ENCODE measurements at places on chromosomes 13 and 19. TPM values are rescaled to one million over a fixed set of nuclear protein-coding genes. Genes with fewer than 3 reads are reported as not detected.

DNA sequence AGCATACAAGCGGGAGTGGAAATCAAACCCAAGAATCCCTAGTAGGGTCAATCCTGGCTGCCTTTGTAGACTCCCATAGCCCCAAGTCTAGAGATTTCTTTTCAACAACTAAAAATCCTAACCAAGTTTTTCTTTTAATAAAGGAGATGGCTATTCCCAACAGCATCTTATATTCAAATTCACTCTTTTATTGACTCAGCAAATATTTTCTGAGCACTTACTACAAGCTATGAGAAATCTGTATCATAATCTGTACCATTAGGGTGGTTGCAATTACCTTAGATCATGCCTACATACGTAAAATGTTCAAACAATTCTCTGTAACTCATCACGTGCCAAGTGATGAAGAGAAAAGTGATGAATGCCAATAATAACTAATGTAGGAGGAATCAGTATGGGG lies 54.5 kb downstream of the LNX2 start:
- H3K27me3 ChIP-seq, result no peaks in the 10 kb centered on the region
- H3K36me3 ChIP-seq, result peaks cover 13% of the 10 kb centered on the region
- no peak overlapping the region for H3K27ac ChIP-seq
- peaks cover 18% of the 10 kb centered on the region for H3K4me1 ChIP-seq
- DNase-seq, result no peak
- H3K4me3 ChIP-seq, result no peak overlapping the region

DNA sequence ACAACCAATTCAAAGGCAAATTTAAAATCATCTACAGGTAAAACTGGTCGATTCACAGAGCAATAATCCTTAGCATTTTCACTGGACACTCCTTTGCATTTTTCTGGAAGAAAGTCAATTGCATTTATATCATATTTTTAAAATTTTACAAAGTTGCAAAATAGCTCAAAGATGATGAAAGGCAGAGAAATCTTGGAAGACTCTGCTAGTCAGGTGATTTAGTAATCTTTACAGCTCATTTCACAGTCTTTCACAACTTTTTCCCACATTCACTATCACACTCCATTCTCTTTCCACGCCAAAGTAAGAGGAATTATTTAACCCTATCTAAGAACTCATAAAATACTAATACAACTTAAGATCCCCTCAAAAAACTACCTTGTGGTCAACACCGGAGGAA lies 1063.8 kb downstream of the EFNB2 start:
- no peaks in the 10 kb centered on the region for H3K4me1 ChIP-seq
- H3K27me3 ChIP-seq, result no peaks in the 10 kb centered on the region
- no peak overlapping the region for H3K27ac ChIP-seq
- H3K4me3 ChIP-seq, result no peak overlapping the region

DNA sequence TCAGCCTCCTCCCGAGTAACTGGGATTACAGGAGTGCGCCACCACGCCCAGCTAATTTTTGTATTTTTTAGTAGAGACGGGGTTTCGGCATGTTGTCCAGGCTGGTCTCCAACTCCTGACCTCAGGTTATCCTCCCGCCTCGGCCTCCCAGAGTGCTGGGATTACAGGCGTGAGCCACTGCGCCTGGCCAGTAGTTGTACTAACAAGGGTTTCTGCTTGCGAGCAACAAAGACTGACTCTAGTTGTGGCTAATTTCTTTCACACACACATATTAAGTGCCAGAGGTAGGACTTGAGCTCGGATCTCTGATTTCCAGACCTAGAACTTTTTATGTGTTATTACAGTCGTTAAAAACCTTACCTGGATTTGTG lies 635 bp upstream of the PCCA start:
- H3K36me3 ChIP-seq, result no peaks in the 10 kb centered on the region
- H3K27ac ChIP-seq, result no peak overlapping the region
- peaks cover 28% of the 10 kb centered on the region for H3K4me1 ChIP-seq

DNA sequence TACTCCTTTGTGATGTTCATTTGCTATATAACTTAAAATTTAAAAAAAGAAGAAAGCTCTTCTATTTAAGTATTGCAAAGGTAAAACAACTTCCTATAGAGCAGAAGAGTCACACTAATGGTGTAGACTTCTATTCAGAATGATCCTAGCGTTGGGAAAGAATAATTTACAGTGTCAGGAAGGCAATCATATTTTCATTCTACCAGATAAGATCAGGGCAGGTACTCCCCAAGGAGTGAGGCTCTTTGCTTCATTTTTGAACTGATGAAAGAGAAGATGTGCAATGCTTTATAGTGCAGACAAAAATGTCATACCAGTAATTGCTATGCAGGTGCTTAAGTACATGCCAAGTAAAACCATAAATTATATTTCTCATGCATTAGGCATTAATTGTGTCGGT lies 1193.0 kb downstream of the PCDH9 start:
- no peaks in the 10 kb centered on the region for H3K27me3 ChIP-seq
- no peak overlapping the region for H3K27ac ChIP-seq
- no peak for DNase-seq
- no peaks in the 10 kb centered on the region for H3K36me3 ChIP-seq

- H3K4me1 ChIP-seq, result peaks cover 64% of the 10 kb centered on the region
- H3K27me3 ChIP-seq, result no peaks in the 10 kb centered on the region
- peak overlapping the region; percentile 98 for H3K4me3 ChIP-seq
- DNase-seq, result peak; percentile 88
Observed at GRCh38 chr13:24251525-24251924, 57.9 kb upstream of the C1QTNF9 start.

DNA sequence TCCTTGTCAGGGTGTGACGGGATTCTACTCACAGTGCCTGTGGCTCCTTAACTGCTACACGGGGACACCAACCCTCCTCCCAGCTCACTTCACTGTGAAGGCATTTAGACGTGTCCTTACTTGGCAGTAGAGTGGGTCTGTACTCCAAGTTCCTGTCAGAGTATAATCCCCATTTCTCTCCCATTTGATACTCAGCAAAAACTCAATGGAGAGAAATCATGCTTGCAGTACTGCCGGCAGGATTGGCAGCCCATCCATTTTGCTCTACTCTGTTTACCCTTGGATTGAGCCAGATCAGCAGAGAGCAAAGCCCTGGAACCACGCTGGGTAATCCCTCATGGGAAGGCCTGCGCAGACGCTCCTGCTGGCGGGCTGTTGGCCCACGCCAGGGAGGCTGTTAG lies 28.9 kb downstream of the ARL11 start:
- no peak for DNase-seq
- H3K36me3 ChIP-seq, result no peaks in the 10 kb centered on the region
- H3K27me3 ChIP-seq, result no peaks in the 10 kb centered on the region
- H3K4me3 ChIP-seq, result no peak overlapping the region
- H3K4me1 ChIP-seq, result no peaks in the 10 kb centered on the region

- H3K36me3 ChIP-seq, result no peaks in the 10 kb centered on the region
- peaks cover 32% of the 10 kb centered on the region for H3K4me1 ChIP-seq
- H3K27ac ChIP-seq, result no peak overlapping the region
- peak overlapping the region; percentile 9 for H3K4me3 ChIP-seq
Observed at GRCh38 chr13:78608688-78609463, 5.5 kb upstream of the POU4F1 start.

DNA sequence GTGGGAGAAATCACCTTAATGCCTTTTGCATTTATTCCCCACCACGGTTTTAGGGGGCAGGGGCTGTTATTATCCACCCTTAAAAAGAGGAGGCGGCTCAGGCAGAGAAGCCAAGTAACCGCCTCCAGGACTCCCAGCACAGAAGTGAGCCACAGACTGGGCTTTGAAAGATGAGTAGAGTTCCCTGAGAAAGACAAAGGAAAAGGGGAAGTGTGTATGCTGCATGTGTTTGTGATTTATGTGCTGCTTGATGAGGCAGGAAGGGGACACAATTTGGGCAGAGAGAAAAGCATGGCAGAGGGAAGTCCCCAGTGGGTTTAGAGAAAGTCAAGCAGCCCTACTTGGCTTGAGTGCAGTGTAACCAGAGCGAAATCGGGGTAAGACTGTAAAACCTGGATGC lies 85.0 kb downstream of the DOCK9 start:
- H3K27me3 ChIP-seq, result no peaks in the 10 kb centered on the region
- no peaks in the 10 kb centered on the region for H3K4me1 ChIP-seq
- H3K27ac ChIP-seq, result no peak overlapping the region
- no peak for DNase-seq

GRCh38 chr19:29120466-29120865 lies 92.5 kb downstream of the UQCRFS1 start:
- H3K4me1 ChIP-seq, result no peaks in the 10 kb centered on the region
- no peaks in the 10 kb centered on the region for H3K27me3 ChIP-seq
- no peaks in the 10 kb centered on the region for H3K36me3 ChIP-seq
- DNase-seq, result no peak

- no peak overlapping the region for H3K4me3 ChIP-seq
- no peak overlapping the region for H3K27ac ChIP-seq
- H3K4me1 ChIP-seq, result peaks cover 19% of the 10 kb centered on the region
Observed at GRCh38 chr19:584240-585001, 5.3 kb upstream of the HCN2 start.

DNA sequence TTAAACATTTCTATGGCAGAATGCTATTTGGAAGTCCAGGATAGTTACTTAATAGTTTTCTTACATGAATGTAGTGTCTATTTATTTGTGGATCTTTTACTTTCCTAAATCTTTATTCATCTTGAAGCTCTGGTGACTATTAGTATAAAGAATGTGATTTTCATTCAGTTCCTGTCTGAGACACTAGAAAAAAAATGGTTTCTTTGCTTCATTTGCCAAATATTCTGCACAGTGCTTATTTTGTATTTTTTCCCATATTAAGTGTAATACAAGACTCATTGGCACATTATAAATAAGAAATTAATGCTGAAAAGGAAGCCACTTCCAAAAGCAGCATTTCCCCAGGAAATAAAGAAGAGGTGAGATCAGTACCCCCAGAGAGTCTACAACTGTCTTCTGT lies 109.8 kb downstream of the POSTN start:
- no peak for DNase-seq
- H3K27me3 ChIP-seq, result no peaks in the 10 kb centered on the region
- H3K4me3 ChIP-seq, result no peak overlapping the region
- no peaks in the 10 kb centered on the region for H3K36me3 ChIP-seq
- H3K27ac ChIP-seq, result no peak overlapping the region

- peak overlapping the region; percentile 57 for H3K4me3 ChIP-seq
- H3K27me3 ChIP-seq, result no peaks in the 10 kb centered on the region
- H3K27ac ChIP-seq, result peak overlapping the region; percentile 70
- peaks cover 6% of the 10 kb centered on the region for H3K4me1 ChIP-seq
Observed at GRCh38 chr19:53365899-53366493, 491 bp downstream of the ZNF525 start.

GRCh38 chr13:99041788-99042187 lies 63.9 kb upstream of the DOCK9 start:
- no peak overlapping the region for H3K4me3 ChIP-seq
- no peaks in the 10 kb centered on the region for H3K36me3 ChIP-seq
- no peak for DNase-seq
- H3K4me1 ChIP-seq, result peaks cover 72% of the 10 kb centered on the region

- H3K36me3 ChIP-seq, result no peaks in the 10 kb centered on the region
- no peaks in the 10 kb centered on the region for H3K4me1 ChIP-seq
- no peak for DNase-seq
- no peak overlapping the region for H3K27ac ChIP-seq
Observed at GRCh38 chr13:103844471-103844870, 778.3 kb upstream of the SLC10A2 start.

GRCh38 chr13:103772576-103772975 lies 706.4 kb upstream of the SLC10A2 start:
- no peak overlapping the region for H3K27ac ChIP-seq
- DNase-seq, result no peak
- H3K4me3 ChIP-seq, result no peak overlapping the region

GRCh38 chr13:75299913-75300862 lies 181.8 kb downstream of the TBC1D4 start:
- H3K27ac ChIP-seq, result no peak overlapping the region
- no peaks in the 10 kb centered on the region for H3K27me3 ChIP-seq
- peaks cover 33% of the 10 kb centered on the region for H3K4me1 ChIP-seq
- DNase-seq, result no peak
- no peak overlapping the region for H3K4me3 ChIP-seq

DNA sequence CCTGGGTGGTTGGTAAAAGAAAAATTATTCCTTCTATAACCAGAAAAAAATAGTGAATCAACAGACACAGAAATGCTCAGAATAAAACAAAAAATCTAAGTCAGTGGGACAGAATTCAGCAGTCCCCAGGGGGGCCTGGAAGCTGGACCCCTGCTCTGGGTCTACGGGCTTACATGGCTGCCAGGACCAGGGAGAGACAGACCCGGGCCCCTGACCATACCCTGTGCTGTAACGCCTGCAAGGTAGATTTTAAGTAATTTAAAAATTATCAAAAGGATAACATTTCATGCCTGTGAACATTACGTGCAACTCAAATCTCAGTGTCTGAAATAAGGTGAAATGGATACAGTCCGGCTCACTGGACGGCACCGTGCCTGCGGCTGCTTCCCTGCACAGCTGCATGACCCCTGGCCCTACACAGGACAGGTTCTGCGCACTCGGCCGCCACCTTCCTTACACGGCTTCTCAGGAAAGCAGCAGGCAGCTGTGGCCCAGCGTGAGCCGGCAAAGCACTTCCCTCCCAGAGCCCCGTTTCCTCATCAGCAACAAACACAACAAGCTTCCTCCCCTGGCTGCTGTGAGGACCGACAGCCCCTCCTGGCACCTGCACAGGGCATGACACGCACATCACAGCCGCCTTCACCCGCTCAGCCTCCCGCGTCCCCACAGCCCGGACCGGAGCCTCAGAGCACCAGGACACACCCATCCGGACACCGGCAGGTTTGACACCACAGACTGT lies 22.2 kb downstream of the RASA3 start:
- DNase-seq, result peak; percentile 91
- H3K27me3 ChIP-seq, result no peaks in the 10 kb centered on the region
- peak overlapping the region; percentile 44 for H3K4me3 ChIP-seq
- peaks cover 54% of the 10 kb centered on the region for H3K36me3 ChIP-seq
- H3K27ac ChIP-seq, result peak overlapping the region; percentile 52

- H3K27ac ChIP-seq, result no peak overlapping the region
- no peak for DNase-seq
- H3K4me1 ChIP-seq, result no peaks in the 10 kb centered on the region
- no peak overlapping the region for H3K4me3 ChIP-seq
Observed at GRCh38 chr13:113145496-113145895, 13.0 kb upstream of the PROZ start.

- no peaks in the 10 kb centered on the region for H3K27me3 ChIP-seq
- H3K4me3 ChIP-seq, result no peak overlapping the region
- H3K27ac ChIP-seq, result no peak overlapping the region
- H3K36me3 ChIP-seq, result peaks cover 4% of the 10 kb centered on the region
- DNase-seq, result no peak
Observed at GRCh38 chr13:49455007-49455398, 10.9 kb downstream of the SETDB2 start.

DNA sequence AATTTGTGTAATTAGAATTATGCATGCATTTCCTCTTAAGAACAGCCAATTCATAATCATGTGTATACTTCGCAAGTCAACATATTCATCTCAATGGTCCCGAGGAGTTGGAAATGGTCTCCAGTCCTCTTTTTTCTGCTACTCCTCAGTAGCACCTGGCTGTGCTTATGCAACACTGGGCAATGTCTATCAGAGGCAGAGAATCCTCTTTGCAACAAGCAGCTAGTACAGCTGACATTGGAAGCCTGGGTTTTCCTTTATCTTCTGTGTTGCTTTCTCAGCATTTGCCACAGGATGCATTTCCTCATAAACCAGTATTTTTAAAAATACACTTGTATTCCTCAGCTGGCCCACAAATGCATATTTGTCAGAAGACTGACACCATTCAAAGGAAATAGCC lies 405.3 kb upstream of the GPC6 start:
- H3K4me1 ChIP-seq, result no peaks in the 10 kb centered on the region
- no peak overlapping the region for H3K27ac ChIP-seq
- DNase-seq, result no peak
- H3K27me3 ChIP-seq, result no peaks in the 10 kb centered on the region

The LGALS4 gene
- total RNA-seq, result 6.1 TPM

The NLRP7 gene
- not detected for total RNA-seq

The CDKN2D gene
- 25.6 TPM for total RNA-seq

The ONECUT3 gene
- not detected for total RNA-seq

The CYP2A6 gene
- 0.23 TPM for total RNA-seq

The LIPE gene
- total RNA-seq, result 32.5 TPM

The SPACA6 gene
- 11.0 TPM for total RNA-seq

Data from CD4-positive, alpha-beta memory T cell (primary cell).